ENCODE measurements at places on chromosomes 2 and 18.

DNA sequence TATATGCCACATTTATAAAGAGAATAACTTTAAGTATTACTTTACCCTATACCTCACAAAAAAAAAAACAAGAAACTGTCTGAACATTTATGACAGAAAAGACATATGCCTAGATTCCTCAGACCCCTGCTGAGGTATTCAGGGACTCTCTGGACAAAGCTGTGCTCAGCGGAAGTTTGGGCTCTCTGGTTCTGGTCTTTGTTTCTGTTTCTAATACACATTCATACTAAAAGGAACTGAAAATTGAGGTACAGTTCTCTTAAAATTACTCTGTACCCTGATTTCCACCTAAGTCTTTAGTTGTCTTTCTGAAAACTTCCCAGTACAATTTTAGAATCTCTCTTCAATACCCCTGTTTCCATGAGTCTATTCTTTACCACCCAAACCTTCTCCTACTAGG lies 160.3 kb downstream of the IKZF2 start:
- DNase-seq = no peak

DNA sequence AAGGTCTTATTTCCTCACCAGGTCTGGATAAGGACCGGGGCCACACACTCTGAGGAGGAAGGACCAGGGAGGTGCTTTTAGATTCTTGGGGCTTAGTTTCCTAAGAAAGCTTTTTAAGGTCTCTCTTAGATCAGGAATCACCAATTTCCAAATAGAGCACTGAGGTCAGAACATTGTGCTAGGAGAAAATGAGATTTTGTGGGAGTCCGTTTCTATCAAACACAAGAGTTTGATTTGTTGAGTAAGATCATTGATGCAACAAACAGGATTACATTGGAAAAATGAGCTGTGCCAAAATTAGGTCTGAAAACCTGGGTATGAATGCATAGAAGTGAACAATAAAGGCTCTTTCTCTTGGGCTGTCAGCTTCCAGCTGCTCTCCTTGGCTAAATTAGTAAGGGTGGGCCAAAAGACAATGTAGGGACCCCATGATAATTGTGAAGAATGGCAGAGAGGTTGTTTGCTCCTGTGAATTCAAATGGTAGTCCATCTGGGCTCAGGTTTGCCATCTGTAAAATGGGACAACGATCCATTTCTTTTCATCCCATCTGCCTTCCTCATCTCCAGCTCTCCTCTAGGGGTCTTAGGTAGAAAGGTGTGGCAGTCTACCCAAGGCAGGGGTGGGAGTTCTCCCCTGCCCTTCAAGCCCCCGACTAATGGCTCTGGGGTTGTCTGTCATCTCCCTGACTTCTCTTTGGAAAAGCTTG lies 20.0 kb downstream of the IGFBP2 start:
- DNase-seq = peak; percentile 4

DNA sequence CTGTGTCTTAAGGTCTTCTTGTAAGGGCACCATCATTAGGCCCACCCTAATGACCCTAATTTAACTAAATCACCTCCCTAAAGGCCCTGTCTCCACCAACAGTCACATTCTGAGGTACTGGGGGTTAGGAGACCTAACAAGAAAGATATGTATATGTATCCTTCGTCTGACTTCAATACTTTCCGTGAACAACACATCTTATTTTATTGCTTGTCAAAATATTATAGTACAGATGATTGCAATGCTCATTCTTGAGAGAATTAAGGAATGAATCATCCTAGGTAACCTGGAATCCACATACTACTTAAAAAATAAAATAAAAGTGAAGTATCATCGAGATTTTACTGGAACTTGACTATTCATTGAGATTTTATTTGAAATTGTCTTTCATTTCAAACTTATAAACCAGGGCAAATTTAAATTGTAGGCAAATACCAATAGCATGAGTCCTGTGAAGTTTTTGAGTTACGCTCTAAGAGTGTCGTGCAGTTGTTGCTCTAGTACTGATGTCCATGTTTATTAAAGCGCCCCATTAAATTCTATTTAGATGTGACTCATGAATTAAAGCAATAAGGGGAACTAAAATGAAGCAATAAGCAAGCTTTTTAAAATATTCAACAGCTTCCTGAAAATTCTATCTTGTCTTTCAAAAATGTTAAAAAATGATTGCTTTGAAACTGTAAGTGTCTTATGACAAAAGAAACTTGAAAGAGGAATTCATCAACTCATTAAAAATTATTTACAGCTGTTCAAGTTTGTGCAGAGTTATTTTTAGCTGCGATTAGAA lies 40.0 kb downstream of the CCDC102B start:
- DNase-seq = no peak

- DNase-seq = peak; percentile 87
Observed at GRCh38 chr2:99644419-99644787, 154.6 kb upstream of the REV1 start.

- DNase-seq = peak; percentile 30
Observed at GRCh38 chr2:239811111-239811781, 213.9 kb downstream of the NDUFA10 start.

DNA sequence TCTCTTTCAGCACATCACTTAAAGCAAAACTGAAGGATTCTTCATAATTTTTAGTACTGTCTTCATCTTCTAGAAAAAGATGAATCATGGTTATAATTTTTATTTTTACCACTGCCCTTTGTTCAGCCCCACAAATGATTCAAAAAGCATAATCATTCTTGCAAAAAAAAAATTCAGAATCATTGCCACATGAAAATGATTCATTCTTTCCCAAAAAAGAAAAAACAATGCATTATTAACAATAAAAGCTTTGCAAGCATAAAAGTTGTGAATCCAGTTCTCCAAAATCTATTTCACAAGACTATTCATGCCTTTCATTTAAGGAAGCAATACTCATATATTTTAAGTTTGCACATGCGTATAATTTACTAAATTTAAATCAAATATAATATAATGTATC lies 204.8 kb downstream of the RBM43 start:
- DNase-seq = peak; percentile 53

DNA sequence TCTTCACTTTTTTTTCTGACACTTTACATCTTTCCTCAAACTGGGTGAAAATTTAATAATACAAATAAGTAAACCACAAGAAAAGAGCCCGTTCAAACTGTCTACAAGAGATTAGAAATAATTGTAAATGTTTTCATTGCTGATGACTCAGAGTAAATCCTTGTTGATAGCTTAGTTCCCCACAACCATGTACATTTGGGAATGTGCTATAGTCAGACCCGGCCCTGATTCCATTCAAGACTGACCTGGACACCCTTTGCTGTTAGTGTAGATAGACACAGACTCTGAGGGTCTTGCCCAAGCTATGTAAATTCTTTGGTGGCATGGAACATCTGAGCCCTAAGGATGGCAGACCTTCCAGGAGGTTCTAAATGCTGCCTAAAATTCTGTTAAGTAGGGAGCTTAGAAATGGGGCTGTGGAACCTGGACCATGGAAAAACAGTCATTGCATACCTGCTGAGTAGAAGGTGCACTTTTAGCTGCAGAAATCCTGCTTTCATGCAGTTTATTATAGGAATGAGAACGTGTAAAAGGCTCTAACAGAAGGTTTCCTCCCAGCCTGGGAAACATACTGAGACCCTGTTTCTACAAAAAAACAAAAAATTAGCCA lies 3.7 kb downstream of the MALT1 start:
- DNase-seq = peak; percentile 64

GRCh38 chr2:7913974-7914373 lies 767.9 kb upstream of the ID2 start:
- no peak for DNase-seq

DNA sequence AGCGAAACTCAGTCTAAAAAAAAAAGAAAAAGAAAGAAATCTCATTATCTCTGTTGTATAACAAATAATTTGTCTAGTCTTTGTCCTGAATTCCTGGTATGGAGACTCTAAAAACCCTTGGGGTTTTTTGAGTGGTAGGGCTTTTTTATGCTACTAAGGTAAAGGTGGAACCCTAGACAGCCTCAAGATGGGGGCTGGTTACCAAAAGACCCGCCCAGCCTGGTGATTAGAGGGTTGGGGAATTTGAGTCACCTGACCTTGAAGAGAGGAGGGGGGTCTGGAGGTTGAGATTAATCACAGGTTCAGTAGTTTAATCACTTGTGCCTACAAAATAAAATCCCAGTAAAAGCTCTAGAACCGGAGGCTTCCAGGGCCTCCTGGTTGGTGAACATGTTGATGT lies 17.6 kb downstream of the SOWAHC start:
- no peak for DNase-seq

- no peak for DNase-seq
Observed at GRCh38 chr2:134590679-134591078, 128.1 kb downstream of the TMEM163 start.

Measured in osteoblast (primary cell).